ENCODE measurements at places on chromosomes 7 and 10. TPM values are rescaled to one million over a fixed set of nuclear protein-coding genes. Genes with fewer than 3 reads are reported as not detected.

TAS2R3 gene
- not detected for total RNA-seq

DNA sequence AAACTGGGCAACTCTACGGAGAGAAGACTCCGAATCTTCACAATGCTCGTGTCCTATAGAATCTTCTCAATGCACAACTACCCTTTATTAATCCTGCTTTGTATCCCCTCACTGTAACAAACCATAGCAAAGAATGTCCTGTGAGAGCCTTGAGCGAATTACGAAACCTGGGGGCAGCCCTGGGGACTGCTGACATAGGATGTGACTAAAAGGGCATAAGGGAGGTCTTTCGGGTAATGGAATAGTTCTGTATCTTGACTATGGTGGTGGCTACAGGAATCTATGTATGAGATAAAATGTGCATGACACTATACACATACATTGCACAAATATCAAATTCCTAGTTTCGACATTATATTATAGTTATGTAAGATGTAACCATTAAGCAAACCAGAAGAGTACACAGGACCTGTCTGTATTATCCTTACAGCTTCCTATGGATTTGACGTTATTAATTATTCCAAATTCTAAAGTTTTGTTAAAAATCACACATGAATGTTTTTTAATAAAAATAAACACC lies 162.5 kb upstream of the KCTD7 start:
- H3K27ac ChIP-seq = no peak overlapping the region
- H3K27me3 ChIP-seq = no peaks in the 10 kb centered on the region
- no peak overlapping the region for H3K4me3 ChIP-seq
- no peaks in the 10 kb centered on the region for H3K4me1 ChIP-seq

DNA sequence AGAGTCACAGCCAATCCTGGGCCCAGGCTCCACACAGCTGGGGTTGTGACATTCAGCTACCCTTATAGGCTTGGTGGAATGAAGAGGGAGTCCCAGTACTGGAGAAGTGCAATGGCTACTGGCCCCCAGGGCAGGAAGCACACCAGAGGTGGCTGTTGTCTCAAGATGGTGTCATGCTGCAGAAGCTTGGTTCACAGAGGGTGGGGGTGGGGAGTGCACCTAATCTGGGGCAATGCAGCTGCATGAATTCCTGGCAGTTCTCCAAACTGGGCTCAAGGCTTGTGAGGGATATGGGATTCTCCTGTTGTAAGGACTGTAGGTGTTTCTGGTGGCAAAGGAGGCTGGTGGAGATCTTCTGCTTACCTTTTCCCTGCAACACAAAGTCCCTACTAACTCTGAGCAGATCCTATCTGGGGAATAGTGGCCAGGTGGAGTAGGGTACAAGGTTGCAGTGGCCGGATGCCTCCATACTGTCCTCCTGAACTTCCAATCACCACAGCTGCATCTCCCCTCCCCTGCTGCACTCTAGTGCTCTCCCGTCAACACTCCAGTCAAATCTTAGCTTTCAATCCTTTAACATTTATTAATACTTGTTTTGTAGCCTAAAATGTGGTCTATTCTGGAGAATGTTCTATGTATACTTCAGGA lies 27.4 kb upstream of the PLA2G12B start:
- no peak for DNase-seq
- no peak overlapping the region for H3K4me3 ChIP-seq
- H3K4me1 ChIP-seq = no peaks in the 10 kb centered on the region
- H3K27me3 ChIP-seq = no peaks in the 10 kb centered on the region
- no peak overlapping the region for H3K27ac ChIP-seq

DNA sequence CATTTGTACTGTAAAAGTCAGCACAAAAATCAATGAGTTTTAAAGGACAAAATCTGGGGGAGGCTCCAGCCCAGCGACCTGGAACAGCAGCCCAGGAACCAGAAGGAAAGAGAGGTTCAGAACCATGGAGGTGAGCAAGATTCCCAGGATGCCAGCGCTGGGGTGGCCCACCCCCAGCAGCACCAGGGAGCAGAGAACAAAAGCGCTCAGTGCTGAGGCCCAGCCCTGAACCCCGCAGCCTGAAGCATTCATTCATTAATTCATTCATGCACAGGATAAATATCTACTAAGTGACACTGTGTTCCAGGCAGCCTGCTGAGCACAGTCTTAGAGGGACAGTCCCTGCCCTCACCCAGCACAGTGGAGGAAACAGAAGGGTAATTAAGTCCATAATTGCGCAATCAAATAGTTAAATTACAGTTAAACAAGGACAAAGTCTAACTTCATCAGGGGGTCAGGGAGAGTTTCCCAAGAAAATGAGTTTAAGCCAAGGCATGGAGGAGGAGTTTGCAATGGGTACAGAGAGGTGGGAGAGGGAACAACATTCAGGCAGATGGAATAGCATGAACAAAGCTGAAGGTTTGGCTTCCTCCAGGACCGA lies 202.3 kb downstream of the GRID1 start:
- H3K36me3 ChIP-seq = no peaks in the 10 kb centered on the region
- DNase-seq = no peak
- no peaks in the 10 kb centered on the region for H3K27me3 ChIP-seq

DNA sequence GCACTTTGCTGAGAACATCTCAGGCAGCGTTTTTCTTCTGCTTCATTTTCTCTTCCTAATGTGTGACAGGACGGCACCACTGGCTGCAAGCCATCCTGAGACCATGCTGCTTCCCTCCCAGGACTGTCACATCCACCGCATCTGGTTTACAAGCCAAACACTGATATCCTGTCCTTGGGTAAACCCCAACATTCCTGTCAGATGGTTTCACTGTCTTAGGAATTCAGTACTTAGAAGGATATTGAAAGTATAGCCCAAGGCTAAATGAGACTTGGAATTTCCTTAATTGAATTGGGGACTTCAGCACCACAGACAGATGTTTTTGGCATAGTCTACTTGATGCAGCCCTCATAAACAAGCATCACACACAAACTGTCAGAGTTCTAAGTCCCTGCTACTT lies 74.2 kb upstream of the PLXNA4 start:
- no peaks in the 10 kb centered on the region for H3K36me3 ChIP-seq
- H3K27me3 ChIP-seq = no peaks in the 10 kb centered on the region

DNA sequence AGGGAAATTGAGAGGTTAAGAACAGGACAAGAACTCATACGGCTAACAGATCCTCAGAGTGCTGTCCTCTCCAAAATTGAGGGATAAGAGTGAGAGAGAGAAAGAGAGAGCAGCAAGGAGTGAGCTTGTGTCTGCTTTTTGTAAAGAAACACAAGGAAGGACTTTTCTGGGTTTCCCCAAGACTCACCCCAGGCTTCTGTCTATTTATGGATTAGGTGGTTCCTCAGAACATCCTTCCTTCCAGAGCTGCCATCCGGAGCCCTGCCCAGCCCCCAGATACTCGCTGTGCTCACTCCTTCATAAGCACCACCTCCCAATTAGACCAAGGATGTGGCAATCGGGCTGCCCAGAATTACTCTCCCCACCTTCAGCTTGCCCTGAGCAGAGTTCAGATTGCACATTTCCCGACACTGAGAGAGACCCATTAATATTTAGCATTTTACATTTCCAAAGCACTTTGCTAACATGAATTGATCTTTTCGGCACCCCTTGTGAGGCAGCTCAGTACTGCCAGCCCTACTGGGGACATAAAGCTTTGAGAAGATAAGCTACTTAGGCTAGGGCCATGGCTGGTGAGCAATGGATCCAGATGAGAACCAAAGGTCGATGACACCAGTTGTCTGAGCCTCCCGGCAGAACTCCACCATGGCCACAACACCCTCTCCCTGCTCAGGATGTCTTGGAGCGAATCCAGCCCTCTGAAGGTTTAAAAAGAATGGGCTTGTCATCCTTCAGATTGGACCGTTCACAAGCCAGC lies 19.2 kb upstream of the R3HCC1L start:
- no peak for DNase-seq
- H3K4me3 ChIP-seq = no peak overlapping the region
- H3K36me3 ChIP-seq = no peaks in the 10 kb centered on the region
- no peaks in the 10 kb centered on the region for H3K4me1 ChIP-seq
- H3K27ac ChIP-seq = no peak overlapping the region

Measured in PC-3 (cell line).